ENCODE measurements at places on chromosomes 3 and 15.

- DNase-seq: no peak
These were observed 25.3 kb downstream of the GALNT15 start for GRCh38 chr3:16199769-16200168.

DNA sequence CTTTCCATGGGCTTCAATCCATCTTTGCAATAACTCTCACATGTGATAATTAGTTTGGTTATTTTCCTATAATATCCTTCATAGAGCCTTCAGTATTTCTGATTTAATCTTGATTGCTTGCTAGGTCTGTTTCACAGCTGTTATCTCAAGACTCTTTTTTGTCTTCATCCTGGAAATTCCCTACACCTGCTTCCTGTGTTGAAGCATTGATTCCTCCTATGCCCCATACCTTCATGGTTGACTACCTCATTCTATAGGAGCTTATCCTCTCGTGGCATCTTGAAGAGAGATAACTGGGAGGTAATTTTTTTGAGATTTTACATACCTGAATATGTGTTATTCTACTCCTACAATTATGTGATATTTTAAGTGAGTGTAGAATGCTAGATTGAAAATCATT lies 26.7 kb downstream of the PIK3CA start:
- DNase-seq: no peak

DNA sequence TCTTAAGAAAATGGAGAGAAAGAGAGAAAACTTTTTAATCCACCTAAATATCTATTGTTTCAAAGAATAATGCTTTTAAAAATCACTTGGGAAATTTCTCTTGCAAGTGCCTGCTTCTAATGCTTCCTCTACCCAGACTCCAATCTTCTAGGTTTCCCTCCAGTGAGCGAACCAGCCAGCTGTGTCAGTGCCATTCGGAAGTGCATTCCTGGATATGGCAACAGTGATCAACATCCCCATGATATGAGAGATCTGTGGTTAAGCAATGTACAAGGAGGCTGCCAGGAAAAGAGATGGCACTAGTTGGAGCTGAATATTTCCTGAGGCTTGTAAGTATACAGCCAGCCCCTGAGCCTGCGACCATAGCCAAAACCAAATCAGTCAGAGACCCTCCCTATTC lies 53.3 kb upstream of the KCNMB2 start:
- DNase-seq: no peak

DNA sequence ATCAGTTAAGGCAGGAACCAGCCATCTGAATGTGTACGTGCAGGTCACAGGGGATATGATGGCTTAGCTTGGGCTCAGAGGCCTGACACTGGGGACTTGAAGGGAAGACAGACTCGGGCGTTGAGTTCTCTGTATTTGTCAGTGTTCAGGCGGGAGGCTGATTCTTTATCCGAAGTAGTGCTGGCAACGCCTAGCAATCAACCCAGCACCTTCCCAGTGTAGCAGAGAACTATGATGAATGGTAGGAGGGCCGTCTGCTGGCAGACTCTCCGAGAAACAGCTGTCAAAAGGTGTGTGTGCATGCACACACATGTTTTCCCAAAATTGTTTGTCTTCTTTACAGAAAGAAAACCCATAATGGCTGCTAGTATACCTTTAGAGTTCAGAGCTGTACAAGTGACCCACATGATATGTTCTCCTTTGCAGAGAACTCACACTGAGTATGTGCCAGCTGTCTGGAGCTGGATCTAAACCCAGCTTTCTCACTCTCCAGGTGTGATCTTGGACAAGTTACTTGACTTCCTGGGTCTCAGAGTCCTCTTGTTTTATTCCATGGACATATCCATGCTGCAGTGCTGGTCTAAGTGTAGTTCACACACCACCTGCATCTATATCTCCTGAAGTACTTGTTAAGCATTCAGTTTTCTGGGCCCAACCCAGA lies 74.5 kb upstream of the LARS2 start:
- no peak for DNase-seq

DNA sequence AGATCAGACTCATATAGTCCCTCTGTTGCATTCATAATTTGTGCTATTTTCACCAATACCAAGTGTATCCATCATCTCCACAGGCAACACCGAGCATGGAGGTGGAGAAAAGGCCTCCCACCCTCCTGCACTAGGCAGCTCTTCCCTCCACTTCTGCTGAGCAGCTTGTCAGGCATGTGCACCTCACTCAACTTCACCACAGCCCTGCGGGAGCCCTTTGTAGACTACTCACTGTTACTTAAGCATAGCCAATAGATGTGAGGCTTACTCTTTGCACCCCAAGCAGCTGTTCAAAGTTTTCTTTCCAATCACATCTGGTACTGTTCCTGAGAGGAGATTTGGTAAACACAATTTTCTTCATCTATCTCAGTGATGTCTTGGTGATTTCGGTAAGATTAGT lies 16.9 kb upstream of the GUCA1C start:
- DNase-seq: no peak

- DNase-seq: no peak
These were observed 38.9 kb upstream of the SSR3 start for GRCh38 chr3:156593814-156594213.

DNA sequence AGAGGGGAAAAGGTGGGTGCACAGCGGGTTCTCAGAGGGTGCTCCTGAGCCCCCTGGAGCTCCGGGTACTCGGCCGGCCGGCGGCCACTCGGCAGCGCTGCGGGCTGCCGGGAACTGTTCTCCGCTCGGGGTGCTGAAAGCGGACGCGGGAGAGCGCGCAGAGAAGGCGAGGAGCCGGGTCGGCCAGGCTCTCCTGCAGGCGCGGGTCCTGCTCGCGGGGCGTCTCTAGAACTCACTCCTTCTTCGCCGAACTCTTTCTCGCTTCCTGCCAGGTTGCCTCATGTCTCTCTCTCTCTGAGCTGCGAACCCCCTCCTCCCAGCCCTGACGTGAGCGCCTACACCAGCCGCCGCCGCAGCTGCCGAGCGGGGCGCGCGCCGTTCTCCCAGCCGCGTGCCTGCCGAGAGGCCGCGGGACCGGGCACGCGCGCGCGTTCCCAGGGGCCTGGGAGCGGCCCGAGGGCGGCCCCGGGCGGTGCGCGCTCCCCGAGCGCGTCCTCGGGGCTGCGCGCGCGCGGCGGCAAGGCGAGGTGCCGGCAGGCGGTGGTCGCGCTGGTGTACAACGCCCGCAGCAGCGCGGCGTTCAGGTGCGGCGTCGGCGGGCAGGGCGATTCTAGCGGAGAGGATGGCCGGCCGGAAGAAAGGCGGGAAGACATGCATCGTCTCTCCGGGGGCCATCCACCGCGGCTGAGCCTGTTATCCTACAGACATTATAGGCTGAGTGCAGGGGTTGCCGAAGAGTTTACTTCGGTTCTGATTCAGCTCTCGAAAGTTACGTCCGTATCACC lies at the start of gene PEX5L:
TSS of gene PEX5L (minus strand) at position 267 of the 785 bp plus-strand sequence. CDS start 338 bp downstream, outside the sequence.
- no peak for DNase-seq

- DNase-seq: no peak
These were observed 138.8 kb upstream of the HACD2 start for GRCh38 chr3:123723522-123724168.

GRCh38 chr15:68631601-68632051 lies 52.8 kb downstream of the CORO2B start:
- no peak for DNase-seq

GRCh38 chr15:83276661-83277060 lies 7.8 kb downstream of the BNC1 start:
- DNase-seq: no peak

DNA sequence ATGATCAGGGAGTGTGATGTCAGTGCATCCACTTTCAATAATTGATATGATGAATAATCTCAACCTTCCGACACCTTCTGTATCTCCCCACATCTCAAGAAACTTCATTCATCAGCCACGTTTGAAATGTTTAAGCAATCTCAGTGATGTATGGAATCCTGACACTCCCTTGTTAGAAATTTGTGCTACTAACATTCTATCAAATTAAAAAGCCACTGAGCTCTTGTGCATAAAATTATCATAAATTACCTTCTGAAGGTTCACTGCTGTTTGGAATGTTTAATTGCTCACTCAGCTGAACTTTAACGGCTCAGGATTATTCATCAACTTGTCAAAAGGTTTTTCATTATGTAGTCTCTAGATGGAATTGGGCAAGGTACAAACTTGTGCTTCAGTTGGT lies 108.4 kb upstream of the DPH6 start:
- no peak for DNase-seq
